NB4 (cell line): ENCODE measurements at places on chromosomes 6 and 20.
A peak's percentile ranks its signal among the peaks of the same experiment; 100 is the strongest.

GRCh38 chr20:34010405-34010931 is 16.8 kb downstream of the RALY start:
- peak; percentile 29 for DNase-seq

DNA sequence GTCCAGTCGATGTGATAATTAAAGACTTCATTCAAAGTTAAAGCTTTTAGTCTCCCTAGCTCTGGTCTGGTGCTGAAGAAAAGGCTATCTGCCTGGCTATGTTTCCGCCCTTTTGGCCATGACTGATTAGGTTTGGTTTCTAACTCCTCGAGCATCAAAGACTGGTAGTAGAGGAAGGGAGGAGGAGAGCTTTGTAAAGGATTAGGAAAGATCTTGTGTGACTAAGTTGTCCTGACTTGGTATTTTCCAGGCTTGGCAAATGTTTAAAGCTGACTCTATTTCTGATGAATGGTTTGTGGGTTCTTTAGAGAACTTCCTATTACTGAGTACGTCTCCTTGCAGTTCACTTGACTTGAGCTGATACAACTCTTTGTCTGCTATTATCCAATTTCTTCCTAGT is 312.9 kb downstream of the GJA1 start:
- DNase-seq: peak; percentile 9

- DNase-seq: no peak
These were observed 8.4 kb upstream of the SGK2 start for GRCh38 chr20:43550456-43550855.

- no peak for DNase-seq
These were observed 78.4 kb downstream of the NOL4L start for GRCh38 chr20:32506721-32507120.

- no peak for DNase-seq
These were observed 34.4 kb downstream of the NCOA7 start for GRCh38 chr6:125824946-125825771.
